Upper lobe of left lung (tissue), 6 donors: ENCODE measurements at places on chromosomes 2 and 18.

DNA sequence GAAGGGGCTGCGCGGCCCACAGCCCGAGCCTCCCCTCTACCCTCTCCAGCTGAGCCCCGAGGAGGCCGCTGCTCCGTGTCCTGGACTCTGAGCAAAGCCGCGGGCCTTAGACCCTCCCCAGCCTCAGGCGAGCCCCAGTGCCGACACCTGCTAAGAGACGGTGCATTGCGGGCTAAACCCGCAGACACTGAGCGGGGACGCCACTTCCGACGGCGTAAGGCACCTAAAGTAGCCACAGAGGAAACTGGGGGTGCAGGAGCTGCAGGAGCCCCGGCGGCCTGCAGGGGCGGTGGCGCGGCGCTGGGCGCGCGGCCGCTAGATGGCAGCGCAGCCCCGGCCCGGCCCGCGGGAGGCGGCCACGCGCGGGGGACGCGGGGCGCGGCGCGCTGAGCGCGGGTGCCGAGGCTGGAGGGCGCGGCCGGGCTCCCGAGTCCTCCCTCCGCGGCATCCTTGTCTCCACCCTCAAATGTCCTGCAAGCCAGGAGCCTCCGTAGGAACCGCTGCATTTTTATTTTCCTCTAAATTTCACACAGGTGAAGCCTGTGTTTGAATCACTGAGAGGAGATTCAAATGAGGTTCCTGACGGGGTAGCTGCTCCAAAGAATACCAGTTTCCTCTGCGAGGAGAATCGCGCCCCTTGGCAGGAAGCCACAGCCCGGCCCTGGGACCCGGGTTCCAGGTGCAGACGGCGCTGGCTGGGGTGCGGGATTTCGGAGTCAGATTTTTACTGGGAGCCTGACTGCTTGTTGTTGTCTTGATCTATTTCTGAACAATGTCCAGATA is 650.5 kb downstream of the GALR1 start:
- H3K4me1 ChIP-seq = peaks cover 8% of the 10 kb centered on the region
- H3K36me3 ChIP-seq = no peaks in the 10 kb centered on the region
- H3K27me3 ChIP-seq = no peaks in the 10 kb centered on the region
- H3K27ac ChIP-seq = no peak overlapping the region
- DNase-seq = peak; percentile 92
- peak overlapping the region; percentile 37 for H3K4me3 ChIP-seq

- H3K27ac ChIP-seq = no peak overlapping the region
- no peaks in the 10 kb centered on the region for H3K36me3 ChIP-seq
- H3K27me3 ChIP-seq = no peaks in the 10 kb centered on the region
- H3K4me3 ChIP-seq = no peak overlapping the region
- H3K4me1 ChIP-seq = no peaks in the 10 kb centered on the region
Measured at GRCh38 chr2:178280244-178280852, 86.0 kb downstream of the OSBPL6 start.

DNA sequence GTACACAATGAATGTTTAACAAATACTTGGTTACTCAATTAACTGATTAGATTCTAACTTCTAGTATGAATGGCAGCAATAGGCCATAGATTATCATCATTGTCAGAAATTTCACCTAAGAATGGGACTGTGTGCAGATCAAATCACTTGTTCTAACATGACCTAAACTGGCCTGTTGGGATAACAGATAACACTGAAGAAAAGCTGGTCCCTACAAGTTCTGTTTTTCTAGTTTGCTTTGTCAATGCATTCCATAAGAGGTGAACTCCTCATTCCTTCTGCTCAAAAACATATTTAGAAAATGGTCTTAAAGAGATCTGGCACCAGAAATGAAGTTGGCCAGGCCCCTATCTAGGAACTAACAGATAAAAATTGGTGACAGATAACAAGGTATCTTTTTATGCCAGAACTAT is 175.4 kb downstream of the THADA start:
- peaks cover 5% of the 10 kb centered on the region for H3K4me1 ChIP-seq
- H3K4me3 ChIP-seq = no peak overlapping the region
- no peak for DNase-seq
- H3K27ac ChIP-seq = no peak overlapping the region

DNA sequence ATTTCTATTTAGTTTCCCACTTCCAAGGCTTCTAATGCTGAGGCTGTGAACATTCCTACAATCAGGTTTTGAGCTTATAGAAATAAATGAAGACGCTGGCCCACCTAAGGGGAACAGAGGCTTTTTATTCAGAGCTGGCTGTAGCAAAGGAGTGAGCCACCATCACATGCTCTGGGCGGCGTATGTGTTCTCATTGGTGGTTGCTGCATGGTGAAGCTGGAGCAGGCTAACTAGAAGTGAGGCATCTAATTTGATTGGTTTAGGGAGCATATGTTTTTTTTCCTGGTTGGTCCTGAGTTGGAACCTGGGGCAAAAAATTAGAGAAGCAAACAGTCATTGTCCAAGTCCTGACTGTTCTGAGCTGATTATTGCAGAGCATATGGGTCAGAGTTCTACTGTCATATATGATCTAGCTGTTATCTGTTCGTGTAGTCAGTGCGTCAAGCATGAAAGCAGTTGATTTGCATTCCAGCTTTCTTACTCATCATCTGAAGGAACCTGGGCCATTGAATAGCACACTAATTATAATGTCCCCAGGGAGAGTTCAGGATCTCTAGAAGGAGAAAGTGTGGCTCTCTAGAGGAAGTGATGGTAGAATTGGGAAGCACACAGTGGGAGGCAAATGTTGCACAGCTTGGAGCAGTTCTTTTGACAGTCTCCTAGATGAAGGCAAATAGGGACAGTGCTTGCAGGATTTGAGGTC is 279.6 kb downstream of the PARD3B start:
- DNase-seq = no peak
- no peaks in the 10 kb centered on the region for H3K27me3 ChIP-seq
- no peak overlapping the region for H3K27ac ChIP-seq
- no peaks in the 10 kb centered on the region for H3K36me3 ChIP-seq

DNA sequence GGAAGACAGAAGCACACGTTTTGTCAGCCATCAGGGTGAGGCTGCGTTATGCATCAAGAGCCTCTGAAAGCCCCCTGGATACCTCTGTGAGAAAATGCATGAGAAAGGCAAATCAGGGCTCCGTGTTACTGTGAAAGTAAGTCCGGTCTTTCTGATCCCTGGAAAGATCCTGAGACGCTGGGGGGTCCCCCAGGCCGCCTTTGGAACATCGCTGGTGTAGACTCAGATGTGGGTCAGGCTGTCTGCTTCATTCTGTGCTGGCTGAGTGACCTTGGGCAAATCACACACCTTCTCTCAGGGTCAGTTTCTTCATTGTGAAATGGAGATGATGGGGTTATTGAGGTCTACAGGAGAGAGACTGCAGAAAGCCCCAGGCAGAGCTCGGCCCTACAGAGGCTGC is 42.0 kb upstream of the HS6ST1 start:
- DNase-seq = no peak
- H3K4me3 ChIP-seq = no peak overlapping the region
- H3K36me3 ChIP-seq = no peaks in the 10 kb centered on the region
- no peak overlapping the region for H3K27ac ChIP-seq
- no peaks in the 10 kb centered on the region for H3K4me1 ChIP-seq
- H3K27me3 ChIP-seq = no peaks in the 10 kb centered on the region

- H3K36me3 ChIP-seq = no peaks in the 10 kb centered on the region
- no peak overlapping the region for H3K4me3 ChIP-seq
- H3K27ac ChIP-seq = no peak overlapping the region
Measured at GRCh38 chr2:117855886-117856285, 41.4 kb downstream of the DDX18 start.

DNA sequence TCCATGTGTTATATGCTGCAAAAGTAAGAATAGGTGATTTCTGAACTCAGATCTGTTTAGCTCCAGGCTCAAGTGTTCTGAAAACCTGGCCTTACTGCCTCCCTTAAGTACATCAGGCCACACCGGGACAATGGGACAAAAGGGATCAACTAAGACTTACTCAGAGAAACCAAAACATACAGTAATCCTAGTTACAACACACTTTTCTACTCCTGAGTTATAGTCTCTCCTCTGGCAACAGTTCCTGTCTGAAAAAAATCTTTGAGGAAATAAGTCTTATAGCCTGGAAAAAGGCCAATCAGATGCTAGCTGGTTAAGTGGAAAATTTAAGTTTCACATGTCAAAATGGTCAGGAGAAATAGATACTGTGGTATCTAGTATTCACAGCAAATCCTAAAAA is 5.6 kb downstream of the METTL5 start:
- H3K4me3 ChIP-seq = no peak overlapping the region
- DNase-seq = no peak
- no peaks in the 10 kb centered on the region for H3K27me3 ChIP-seq
